ENCODE measurements at places on chromosomes 3 and 15.

DNA sequence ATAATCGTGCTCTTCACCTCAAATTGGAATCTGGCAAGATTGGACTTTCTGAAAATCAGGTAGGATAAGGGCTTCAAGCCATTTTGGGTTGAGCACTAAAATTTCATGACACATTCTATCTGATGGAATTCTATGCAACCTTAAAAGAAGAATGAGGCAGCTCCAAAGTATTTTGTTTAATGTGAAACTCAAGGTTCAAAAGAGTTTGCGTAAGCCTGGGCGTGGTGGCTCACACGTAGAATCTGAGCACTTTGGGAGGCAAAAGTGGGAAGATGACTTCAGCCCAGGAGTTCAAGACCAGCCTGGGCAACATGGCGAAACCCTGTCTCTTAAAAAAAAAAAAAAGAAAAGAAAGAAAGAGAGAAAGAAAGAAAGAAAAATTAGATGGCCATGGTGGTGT lies 3.6 kb upstream of the PLA1A start:
- DNase-seq: no peak

DNA sequence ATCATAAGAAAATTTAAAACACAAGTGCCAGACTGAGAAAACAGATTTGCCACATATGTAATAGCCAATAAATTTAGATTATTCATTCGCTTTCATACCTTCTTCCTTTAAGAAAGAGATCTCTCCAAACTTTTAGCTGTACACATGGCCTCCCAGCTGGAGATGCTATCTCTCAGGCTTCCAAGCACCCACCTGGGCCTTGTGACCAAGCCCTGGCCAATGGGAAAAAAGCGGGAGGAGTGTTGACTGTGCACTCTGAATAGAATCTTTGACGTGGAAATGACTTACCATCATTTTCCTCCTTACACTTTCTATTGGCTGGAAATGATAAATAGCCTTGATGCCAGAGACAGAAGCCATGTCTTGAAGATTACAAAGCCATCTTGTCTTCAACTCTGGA lies 1106.6 kb downstream of the TBL1XR1 start:
- DNase-seq: no peak

DNA sequence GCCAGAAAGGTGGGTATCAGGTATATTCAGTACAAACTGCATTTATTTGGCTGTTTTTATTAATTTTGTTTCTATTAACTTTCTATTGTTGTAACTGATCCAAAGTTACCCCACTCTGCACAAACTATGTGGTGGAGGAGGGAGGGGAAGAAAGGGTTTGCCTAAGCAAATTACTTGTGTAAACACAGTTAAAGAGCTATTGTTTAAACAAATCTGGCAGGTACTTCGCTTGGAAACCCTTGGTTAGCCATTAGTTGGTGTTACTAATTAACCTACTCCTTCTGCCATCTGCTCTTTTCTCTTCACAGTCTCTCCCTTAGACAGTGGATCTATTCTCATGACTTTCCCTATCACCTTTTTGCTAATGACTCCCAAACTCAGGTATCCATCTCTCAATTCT lies 328.4 kb upstream of the NECTIN3 start:
- DNase-seq: no peak

- no peak for DNase-seq
These were observed 37.7 kb downstream of the SLC6A6 start for GRCh38 chr3:14440168-14440518.

DNA sequence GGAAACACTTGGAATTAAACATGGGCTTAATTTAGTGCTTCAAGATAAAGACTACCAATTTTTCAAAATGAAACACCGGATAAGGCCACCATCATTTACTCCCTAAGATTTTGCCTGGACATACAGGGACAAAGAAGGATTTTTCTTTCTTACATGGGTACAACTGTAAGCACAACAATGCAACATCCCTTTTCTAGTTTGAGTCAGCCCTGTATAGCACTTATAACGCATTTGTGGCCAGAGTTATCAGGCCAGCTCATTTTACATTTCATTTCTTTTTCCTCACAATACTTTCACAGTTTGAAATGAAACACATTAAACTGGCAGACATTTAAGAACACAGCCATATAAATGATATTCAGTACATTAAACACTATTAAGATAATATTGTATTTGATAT lies 9.8 kb upstream of the SUCNR1 start:
- no peak for DNase-seq

DNA sequence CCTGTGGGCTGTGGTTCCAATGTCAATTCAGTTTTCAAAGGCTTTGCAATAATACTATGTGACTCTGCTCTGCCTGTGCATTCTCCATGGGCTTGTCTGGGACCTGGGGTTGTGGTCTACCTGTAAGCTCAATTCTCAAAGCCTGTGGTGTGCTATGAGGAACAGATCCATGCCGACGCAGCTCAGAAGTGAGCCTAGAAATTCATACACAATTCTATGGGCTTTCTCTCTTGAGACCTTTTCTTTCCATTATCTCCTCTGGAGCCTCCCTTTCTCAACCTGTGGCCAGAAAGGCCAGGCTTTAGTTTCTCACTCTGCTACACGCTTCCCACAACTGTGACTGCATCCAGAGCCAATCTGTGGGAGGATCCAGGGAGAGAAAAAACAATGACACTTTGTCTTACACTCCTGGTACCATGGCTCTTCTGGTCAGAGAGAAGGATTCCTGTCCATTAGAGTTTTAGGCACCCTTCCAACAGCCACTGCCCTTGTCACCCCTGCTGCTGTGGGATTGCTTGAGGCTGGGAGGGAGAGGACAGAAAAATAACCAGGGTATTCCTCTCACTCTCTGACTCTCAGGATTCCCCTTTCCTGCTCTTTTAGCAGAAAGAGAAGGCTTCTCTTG lies 34.1 kb upstream of the KLF13 start:
- DNase-seq: no peak

DNA sequence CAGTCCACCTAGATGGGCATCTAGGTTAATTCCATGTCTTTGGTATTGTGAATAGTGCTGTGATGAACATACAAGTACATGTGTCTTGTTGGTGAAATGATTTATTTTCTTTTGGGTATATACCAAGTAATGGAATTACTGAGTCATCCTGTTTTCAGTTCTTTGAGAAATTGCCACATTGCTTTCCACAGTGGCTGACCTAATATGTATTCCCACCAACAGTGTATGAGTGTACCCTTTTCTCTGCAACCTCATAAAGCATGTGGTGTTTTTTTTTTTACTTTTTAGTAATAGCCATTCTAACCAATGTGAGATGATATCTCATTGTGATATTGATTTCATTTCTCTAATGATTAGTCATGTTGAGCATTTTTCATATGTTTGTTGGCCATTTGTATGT lies 86.0 kb upstream of the NDN start:
- DNase-seq: no peak

DNA sequence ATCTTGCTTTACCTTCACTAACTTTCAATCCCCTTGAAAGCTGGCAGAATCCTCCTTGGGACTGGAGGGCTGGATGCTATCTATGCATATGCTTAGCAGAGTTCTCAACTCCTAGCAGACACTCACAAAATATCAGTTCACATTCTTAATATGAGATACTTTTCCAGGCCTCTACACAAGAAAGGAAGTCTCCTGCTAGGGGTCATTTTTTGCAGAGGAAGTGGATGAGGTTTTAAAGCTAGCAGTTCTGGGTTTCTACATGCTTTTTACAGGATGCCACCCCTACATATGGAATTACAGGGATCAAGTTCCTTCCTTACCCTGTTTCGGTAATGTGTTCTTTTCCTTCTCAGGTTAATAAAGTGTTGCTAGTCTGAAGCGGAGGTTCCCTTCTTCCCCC lies 206.3 kb upstream of the TP63 start:
- DNase-seq: no peak

DNA sequence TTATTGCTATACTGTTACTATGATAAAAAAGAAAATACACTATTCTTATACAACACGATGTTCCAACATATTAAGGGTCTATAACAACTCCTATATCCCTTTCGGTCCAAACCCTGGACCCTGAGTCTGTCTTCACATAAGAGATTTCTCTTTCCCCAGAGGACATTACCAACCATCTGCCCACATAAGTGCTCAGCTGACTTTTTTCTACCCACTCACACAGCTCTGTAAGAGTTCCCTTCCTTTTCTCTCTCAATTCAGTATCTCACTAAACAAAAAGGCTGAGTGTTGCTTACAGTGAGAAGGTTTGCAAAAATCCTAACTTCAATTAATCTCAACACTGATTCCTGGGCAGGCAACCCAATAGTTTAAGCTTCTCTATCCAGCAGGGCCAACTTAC lies 30.5 kb downstream of the ITGB5 start:
- no peak for DNase-seq

DNA sequence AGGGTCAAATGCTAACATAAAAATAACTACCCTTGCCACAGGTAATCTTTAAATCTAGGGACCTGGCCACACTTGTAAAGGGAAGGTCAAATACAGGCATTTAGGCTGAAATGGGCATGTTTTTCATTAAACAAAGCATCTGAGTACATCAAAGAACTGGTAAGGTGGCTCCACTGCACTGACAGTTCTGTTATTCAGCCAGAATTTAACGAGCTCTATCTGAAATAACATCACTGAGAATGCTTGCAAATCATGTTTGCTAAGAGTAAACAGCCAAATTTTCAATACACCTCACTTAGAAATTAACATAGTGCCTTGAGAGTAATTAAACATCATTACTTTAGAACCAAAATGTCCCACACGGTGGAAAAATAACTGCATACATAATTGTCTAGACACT lies 118.9 kb downstream of the MTHFS start:
- DNase-seq: no peak

DNA sequence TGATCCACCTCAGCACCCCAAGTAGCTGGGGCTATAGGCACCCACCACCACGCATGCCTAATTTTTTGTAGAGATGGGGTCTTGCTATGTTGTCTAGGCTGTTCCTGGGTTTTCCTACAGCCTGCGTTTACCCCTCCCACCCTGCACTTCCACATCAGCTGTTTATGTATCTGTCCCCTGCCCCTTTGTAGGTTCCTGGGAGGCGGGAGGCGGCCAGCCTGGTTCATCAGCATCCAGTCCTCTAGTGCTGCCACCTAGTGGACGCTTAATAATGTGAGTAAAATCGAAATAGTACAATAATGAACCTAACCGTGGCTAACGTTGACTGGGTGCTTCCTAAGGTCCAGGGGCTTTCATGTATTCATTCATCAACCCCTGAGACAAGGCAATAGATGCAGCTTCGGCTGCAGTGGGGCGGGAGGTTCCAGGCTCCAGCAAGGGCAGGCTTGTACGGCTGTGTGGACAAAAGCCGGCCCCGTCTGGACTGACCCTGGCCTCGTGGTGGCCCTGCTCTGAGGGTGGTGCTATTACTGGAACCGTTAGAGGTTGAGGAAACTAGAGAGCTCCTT lies 1.2 kb upstream of the LCTL start:
- no peak for DNase-seq

GRCh38 chr3:175075269-175075668 lies 216.1 kb downstream of the NAALADL2 start:
- DNase-seq: no peak

GRCh38 chr15:66894363-66894762 lies 171.0 kb upstream of the SMAD3 start:
- no peak for DNase-seq

- DNase-seq: peak; percentile 24
These were observed 21.4 kb downstream of the FEM1B start for GRCh38 chr15:68298882-68299381.

- no peak for DNase-seq
These were observed 1155.5 kb downstream of the TBL1XR1 start for GRCh38 chr3:176041812-176042211.

GRCh38 chr3:22729981-22730380 lies 473.1 kb upstream of the UBE2E2 start:
- no peak for DNase-seq

GRCh38 chr15:101232677-101233076 lies 19.2 kb downstream of the CHSY1 start:
- no peak for DNase-seq

DNA sequence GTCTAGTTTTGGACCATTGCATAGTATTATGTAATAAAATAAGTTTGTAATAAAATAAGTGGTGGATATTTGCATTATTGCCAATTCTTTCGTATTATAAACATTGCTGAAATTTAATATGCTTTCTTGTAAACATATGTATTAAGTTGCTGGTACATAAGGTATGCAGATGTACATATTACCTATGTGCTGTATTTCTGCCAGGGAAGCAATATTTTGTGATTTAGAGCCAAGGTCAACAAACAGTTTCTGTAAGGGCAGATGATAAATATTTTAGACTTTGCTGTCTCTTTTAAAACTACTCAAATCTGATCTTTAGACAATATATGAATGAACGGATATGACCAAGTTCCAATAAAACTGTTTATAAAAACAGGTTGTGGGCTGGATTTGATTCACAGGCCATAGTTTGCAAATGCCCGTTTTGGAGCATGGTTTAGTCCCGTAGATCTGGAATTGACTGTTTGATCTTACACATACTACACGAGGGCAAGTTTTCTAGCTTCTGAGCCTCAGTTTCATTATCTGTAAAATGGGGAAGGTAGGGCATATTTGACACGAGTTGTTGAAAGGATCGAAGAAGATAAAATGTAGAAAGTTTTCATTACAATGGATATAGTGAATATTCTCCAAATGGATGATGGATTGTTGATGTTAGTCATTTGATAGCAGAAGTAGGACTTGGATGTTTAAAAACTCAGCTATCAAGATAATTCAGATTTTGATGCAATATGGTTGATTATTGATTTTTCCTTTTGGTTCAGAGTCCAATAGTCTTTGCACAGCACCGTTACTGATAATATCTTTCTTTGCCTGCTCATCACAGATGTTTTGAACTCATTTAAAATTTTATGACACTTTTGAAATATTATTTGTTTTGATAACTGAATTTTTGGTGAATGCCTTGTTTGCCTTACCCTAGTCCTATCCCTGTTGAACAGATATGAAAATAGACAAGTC lies 394.6 kb downstream of the FEZF2 start:
- DNase-seq: no peak

- no peak for DNase-seq
These were observed 14.3 kb downstream of the CGNL1 start for GRCh38 chr15:57390583-57390982.

DNA sequence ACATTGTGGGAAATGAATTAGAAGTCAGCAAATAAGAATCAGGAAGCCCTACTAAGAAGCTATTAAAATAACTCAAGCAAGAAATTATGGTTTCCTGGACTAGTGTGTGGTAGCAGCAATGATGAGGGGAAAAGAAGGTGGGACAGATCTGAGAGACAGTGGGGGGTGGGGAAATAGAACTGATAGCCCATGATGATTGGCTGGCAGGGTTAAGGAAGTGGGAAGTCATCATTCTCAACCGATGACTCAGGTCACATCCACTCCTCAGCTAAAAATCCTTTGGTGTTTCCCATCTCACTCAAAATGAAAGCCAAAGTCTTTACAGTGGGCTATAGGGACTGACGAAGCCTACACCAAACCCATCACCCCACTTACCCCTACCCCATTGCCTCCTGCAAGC lies 153.9 kb upstream of the ARHGEF26 start:
- DNase-seq: no peak

DNA sequence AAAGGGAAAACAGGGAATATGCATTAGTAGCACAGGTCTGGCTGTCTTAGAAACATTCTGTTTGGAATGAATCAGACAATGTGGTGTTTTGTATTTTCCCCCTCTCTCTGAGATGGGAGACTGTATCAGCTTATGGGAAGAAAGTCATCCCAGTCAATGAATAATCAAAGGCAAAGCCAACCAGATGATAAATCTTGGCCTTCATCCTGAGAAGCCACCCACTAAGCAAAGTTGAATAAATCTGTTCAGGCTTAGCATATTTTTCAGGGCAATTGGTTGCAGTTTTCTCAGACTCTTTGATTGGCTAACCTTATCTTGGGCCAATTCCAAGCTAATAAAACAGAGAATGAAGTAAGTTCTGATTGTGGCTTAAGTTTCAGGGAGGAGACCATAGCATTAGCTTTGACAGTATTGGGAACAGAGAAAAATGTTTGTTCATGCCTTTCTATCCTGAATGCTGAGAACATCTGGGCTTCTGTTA lies 63.6 kb upstream of the ARL8B start:
- no peak for DNase-seq
